Activated naive CD4-positive, alpha-beta T cell treated with anti-CD3 and anti-CD28 coated beads, Interleukin-2, amount 50 U/mL, for 72 hours (primary cell): ENCODE measurements at places on chromosomes 2 and 18.
A peak's percentile ranks its signal among the peaks of the same experiment; 100 is the strongest.

DNA sequence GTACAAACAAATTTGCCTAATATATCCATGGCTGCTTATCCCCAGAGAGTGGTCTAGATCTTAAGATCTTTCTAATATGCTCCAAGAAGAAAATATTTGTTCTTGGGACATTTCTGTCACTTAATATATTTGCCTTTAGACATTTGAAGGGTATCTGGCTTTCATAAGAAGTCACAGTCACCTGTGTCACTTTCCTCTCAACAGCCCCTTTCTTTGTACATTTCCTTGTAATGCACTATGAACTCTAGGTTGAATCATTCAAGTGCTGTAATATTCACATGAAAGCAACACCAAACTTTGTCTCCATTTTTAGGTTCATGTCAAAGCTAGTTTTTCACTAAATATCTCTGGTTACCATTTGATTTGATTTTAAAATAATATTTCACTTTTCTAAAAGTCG is 41.4 kb upstream of the NABP1 start:
- no peak for DNase-seq

DNA sequence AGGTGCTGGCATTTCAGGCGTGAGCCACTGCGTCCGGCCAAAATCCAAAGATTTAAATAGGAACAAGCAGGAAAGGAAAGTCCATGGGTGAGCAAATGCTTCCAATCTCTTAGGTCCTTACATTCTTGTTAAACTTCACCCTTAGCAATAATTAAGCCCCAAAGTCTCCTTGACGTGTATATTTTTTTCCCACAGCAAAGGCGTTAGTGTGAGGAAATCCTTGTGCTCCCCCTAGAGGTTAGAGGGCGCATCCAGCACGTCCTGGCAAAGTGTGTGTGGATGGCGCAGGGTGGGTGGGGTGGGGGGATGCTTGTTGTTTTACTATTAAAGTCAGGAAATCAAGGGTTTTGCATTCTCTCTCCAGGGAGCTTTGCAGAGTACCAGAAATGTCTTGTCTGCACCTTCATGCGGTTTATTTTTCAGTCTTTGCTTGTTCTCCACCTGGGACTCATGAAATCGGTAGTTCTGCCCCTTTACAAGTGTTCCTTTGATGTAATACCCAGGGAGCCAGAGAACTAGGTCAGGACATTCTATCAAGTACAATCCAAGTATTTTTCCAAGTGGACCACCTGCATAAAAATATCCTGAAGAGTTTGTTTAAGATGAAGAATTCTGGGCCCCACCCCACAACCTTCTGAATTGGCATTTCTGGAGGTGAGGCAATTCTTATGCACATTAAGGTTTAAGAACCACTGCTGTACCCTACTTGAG is 22.2 kb upstream of the ITSN2 start:
- no peak for DNase-seq

- DNase-seq: no peak
Measured at GRCh38 chr2:239292959-239293774, 107.7 kb downstream of the HDAC4 start.

DNA sequence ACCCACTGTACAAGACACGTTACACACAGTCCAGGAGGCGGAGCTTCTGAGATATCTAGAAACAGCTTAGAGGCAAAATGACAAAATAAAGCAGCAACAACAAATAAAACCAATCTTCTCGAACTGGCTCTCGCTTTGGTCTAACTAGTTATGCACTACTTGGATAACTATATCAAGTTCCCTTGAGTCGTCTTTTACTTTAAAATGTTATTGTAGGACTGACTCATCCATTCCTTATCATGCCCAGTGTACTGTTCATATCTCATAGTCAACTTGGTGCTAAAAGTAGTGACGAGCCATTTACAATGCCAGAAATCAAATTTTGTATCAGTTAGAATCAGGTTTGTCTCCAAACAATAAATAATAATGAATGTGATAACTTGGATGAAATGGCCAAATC is 102.5 kb upstream of the SLC35G4 start:
- no peak for DNase-seq

DNA sequence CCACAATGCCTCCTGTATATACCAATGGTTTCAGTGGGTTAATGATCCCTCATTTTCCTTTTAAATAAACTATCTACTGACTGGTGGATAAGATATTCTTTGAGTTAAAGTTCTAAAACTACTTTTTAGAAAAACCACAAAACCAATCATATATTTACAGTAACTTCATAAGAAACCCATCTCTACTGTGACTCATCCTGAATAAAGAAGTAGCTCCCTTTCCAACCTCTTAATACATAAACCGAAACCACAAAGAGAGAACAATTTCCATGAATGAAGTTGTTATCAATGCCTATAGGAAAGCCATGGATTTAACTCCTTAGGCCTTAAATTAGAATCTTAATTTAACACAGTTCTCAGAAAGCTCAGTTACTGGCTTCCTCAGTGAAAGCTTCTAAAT is 227.0 kb upstream of the SMAD7 start:
- no peak for DNase-seq

DNA sequence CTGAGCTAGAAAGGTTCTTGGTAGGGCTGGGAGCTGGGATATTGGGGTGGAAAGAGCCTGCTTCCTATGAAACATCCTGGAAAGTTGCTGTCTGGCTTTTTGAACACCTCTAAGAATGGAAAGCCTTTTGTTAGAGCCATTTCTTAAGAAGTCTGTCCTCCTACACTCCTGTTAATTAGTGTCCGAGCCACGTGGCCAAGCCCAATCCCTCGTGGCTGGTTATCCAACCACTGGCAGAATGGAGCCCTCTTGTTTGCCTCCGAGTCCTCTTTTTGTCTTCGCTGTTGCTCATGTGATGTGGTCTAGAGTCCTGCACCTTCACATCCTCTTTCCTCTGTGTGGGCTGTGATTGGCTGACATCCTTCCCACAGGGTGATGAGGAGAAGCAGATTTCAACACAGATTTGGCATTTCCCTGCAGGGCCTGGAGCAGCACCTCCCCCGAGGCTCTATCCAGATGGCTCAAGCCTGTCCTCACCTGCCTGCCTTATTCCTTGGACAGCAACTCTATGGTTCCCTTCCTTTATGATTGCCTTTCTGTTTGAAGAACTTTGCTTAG is 8.2 kb upstream of the TOGARAM2 start:
- no peak for DNase-seq

DNA sequence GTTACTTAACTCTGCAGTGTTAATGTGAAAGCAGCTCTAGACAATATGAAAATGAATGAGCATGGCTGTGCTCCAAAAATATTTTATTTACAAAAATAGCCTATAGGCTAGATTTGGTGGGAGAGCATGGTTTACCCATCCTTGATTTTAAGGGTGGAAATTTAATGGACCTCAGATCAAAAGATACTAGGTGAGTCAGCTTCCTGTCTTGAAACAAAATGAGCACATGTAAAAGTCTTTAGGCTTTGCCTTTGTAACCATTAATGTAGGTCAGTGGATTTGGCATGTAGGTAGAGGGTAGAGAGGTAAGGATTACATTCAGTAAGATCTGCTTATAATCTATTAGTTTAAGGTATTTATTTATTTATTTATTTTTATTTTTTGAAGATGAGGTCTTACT is 72.7 kb downstream of the GREB1L start:
- no peak for DNase-seq

- DNase-seq: no peak
Measured at GRCh38 chr2:219086196-219086595, 25.5 kb upstream of the IHH start.

DNA sequence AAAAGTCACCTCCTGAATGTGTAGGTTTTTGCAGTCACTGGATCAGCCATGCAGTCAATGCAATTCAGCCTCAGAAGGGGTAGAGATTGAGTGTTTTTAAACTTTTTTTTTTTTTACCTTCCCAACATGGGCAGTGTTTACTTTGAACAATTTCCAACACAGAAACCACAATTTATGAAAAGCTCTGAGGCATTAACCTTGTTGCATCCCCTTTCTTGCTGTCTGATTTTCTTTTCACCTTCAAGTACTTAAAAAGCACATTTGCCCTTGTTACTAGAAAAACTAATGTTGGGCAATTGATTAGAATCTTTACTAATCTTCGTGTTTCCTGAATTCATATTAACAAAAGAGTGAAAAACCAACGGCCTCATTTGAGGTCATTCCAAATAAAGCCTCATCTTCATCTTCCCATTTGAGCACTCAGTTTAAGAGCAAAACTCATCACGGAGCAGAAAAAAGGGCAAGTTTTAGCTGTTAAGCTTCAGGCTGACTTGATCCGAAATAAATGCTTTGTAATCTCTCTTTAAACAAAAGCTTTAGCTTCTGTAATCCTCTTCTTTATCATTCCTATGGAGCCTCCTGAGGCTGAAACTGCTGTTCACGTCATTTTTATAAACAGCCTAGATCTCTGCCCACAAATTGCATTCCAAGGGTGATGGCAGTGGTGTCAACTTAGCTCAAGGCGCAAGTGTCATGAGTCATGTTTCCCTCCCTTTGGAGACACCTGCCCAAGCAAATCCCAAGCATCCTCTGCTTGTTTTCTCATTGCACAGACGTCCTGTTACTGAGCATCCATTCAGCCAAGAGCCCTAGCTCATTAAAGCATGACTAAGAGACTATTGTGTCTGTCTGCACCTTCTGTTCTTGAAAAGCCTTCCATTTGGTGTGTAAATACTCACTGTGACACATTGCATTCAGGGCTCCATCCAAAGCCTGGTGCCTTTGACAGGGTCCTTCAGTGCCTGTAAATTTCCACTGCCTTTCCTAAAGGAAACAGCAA is 107.7 kb downstream of the HNMT start:
- DNase-seq: no peak

GRCh38 chr2:43109261-43109743 is 117.1 kb downstream of the ZFP36L2 start:
- no peak for DNase-seq

DNA sequence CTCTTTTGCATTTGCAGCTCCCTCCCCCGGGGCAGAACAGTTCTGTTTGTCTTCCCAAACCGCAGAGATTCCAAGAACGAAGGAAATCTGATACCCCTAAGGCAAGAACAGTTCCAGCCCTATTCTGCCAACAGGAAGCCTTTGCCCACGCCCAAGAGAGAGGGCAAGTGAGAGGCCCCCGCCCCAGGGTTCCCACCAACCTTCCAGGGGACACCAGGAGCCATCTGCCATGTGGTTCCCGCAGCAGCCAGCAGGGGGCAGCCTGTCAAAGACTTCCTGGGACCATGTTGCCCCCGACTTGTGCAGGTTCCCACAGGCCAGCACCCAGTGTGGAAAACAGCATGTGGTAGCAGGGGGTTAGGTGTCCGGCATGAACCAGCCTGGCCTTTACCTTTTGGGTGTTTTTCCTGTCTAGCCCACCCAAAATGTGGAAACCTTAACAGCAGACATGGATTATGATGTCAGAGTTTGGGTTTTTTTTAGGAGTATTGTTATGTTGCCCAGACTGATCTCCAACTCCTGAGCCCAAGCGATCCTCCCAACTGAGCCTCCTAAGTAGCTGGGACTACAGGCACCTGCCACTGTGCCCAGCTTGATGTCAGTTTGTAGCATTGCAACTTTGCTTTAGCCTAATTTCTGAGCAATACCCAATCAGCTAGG is 21.7 kb upstream of the EFHD1 start:
- peak; percentile 63 for DNase-seq

DNA sequence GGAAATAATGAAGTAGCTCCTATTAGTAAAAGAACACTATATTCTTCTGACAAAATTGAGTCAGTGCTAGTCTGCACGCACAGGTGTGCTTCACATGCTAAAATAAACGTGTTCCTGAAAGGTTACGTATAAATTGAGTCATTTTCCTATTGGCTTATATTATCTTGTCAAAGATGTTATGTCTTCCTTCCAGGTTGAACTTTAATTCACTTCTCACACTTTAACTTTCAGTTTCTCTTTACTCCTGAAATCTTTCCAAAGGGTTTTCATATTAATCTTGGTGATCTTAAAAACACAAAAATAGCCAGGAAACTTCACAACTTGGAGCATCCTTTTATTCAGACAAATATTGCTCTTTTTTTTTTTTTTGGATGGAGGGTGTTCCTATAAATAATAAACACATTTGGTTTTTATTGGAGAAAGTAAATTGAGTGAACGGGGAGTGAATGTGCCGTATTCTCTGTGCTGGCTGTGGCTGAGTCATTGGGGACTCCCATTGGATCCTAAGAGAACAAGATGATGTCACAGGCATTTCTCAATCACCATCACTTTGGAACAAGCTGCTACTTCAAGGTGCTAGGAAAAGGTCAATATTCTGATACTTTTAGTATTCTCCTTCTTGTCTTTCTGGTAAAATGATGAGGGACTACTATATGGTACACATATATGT is 150.2 kb upstream of the SPATS2L start:
- DNase-seq: no peak

DNA sequence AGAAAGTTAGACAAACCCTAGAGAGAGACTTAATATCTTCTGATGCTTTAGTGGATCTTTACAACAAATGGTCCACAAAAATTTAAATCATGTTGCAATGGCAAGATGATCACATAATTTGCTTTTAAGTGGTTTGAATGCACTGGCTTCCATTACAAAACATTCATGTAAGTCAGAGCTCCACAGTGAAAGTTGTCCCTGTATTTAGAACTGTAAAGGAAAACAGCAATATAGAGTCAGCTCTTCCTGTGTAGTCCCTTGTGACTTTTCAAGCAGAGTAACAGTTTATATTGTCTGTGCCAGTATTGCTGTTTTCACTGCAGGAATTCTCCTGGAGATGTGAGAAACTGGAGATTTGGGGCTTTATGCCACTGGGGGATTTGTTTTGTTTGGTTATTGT is 77.7 kb downstream of the MEIS1 start:
- no peak for DNase-seq

- no peak for DNase-seq
Measured at GRCh38 chr2:30615926-30616325, 168.9 kb downstream of the LCLAT1 start.

GRCh38 chr18:32257084-32257785 is 67.4 kb downstream of the MEP1B start:
- no peak for DNase-seq

GRCh38 chr2:40975151-40975550 is 523.3 kb upstream of the SLC8A1 start:
- DNase-seq: no peak

DNA sequence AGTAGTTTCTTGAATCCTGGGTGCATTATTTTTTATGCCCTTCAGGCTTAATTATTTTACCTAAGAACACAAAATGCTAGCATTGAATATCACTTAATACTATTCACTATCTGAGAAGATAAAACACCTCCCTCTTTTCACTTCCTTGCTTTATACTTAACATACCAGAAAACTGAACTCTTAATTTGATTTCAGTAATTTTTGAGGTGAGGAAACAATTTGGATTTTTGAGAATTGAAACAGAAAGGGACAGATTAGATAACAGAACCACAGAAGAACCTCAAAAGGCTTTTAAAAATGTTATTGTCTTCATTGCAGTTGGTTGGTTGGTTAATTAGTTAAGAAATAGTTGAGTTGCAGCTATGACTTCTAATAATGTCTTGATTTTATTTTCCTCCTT is 69.5 kb downstream of the GPD2 start:
- no peak for DNase-seq
